Peyer's patch (tissue), 4 donors: ENCODE measurements at places on chromosomes 6 and 20. TPM values are rescaled to one million over a fixed set of nuclear protein-coding genes. Genes with fewer than 3 reads are reported as not detected.

GRCh38 chr6:67759001-67759400 lies 876.1 kb upstream of the ADGRB3 start:
- DNase-seq = no peak

DNA sequence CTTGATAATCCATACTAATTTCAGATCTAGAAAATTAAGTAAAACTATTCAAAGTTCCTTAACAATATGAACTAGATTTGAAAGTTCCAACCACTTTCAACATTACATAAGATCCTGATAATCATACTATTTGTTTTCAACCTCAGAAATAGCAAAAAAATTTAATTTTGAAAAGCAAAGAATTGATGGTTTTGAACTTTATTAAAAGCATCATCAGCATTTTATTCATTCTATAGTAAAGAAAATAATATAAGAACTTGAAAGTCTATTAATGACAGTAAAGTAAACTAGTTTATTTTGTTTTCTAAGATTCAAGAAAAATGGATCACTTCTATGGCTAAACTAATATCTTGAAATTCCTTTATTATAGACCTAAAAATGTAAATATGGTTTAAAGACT lies 26.8 kb downstream of the EYS start:
- DNase-seq = no peak

DNA sequence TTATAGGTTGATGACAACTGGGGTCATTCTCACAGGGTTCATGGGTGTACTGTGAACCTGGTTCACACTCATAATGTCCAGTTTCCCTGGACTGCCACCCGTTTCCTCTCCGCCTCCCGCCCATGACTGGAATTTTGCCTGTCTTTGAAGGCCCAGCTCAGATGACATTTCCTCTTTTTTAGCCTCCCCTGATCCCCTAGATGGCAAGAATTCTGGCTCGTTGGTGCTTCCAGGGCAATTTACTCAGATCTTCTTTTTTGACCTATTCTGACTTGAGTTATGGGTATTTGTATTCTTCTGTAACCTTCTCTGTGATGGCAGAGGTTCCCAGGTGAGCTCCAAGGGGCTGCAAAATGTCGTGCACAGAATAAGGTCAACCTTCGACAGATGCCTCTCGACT lies 5.7 kb upstream of the CITED2 start:
- no peak for DNase-seq

- no peak for DNase-seq
Observed at GRCh38 chr6:85677234-85677956, 34.7 kb upstream of the SYNCRIP start.

DNA sequence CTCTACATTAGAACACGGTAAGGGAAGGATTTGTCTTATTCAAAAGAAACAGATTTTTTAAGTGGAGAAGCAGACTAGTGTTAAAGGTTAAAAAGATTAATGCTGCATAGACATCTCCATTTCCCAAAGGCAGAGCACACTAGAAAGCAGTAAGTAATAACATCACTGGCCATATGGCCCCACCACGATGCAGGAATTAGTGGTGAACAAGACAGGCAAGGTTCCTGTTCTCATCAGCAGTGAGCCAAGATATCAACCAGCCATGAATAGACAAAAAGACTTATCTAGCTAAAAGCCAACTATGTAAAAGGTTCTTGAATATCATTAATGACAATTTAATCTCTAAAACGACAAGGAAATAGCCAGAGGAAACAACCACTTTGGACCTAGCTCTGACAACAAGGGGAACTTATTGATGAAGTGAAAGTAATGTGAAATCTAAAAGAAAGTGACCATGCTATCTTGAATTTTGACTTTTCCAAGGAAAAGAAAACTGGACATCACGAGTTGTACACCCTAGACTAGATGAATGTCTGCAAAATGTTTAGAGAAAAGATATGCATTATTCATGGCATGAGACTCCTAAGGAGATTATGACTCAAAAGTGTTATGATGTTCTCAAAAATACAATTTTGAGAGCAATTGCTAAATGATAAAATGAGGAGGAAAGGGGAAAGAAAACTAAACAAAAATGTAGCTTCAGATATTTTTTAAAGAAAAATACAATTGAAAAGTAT lies 157.9 kb upstream of the STXBP5 start:
- no peak for DNase-seq

Gene PGC
- not detected for total RNA-seq

Gene CALHM5
- total RNA-seq = 0.80 TPM

- DNase-seq = no peak
Observed at GRCh38 chr20:62374331-62375152, 7.4 kb upstream of the LAMA5 start.

DNA sequence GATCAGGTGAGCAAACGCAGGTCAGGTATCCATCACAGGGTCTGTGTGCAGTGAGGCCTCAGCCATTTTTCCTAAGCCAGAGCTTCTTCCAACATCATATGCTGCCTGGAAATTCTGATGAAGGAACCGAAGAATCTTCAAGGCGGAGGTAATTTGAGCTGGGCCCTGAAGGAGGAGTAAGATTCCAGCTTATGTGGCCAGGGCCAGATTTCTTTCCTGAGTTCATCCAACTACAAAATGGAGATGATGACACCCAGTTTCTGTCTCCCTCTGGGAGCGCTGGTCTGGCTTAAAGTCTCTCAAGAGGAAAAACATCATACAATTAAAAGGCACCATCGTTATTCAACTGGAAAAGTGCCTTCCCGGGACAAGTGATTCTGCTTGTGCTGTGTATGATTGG lies 6.9 kb upstream of the MANBAL start:
- no peak for DNase-seq

- DNase-seq = no peak
Observed at GRCh38 chr20:60201198-60201835, 243.1 kb downstream of the CDH26 start.

DNA sequence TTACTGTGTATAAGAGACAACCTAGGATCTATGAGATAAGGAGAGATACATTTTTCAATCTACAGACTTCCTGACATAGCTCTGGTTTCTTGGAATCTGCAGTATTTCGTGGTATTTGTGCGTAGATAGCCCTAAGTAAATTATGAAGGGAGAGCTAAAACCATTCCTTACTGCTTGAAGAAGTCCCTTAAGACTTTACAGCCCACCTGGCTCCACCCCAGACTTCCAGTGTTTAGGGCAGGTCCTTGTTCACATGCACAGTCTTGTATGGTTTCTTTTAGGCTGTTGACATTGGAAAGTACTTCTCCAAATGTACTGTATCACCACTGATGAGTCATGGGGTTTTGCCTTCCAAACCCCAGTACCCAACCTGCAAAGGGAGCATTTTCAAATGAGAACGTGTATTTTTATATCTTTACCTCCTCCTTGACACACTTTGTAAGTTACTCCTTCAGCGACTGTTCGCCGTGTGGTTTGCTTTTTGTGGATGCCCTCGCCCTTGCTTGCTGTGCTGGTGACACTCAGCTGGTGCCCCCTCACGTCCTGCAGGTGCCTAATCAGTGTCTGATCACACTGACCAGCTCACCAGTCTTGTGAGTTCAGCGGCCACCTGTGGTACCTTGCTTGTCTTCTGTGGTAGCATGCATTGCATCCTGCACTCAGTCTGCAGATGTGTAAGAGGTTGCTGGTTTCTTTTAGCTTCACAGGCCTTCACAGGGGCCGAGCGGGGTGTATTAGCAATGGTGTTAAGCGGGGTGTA lies 73.3 kb downstream of the IGF2R start:
- DNase-seq = no peak

DNA sequence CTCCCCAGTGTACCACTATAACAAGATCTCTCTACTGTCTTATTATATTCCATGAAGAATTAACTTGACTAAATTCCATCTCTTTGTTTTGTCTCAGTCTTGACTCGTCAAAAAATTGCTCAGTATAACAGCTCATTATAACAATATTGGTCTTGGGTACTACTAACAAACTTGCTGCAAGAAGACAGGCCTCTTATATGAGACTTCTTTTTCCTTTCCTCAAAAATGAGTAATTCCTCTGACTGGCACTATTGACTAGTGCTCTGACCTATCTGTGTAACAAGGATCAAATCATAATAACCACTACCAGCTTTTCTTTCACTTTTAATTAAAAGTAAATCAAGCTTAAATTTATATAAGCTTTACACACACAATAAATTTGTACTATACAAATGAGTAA lies 91.3 kb upstream of the THEMIS start:
- no peak for DNase-seq

DNA sequence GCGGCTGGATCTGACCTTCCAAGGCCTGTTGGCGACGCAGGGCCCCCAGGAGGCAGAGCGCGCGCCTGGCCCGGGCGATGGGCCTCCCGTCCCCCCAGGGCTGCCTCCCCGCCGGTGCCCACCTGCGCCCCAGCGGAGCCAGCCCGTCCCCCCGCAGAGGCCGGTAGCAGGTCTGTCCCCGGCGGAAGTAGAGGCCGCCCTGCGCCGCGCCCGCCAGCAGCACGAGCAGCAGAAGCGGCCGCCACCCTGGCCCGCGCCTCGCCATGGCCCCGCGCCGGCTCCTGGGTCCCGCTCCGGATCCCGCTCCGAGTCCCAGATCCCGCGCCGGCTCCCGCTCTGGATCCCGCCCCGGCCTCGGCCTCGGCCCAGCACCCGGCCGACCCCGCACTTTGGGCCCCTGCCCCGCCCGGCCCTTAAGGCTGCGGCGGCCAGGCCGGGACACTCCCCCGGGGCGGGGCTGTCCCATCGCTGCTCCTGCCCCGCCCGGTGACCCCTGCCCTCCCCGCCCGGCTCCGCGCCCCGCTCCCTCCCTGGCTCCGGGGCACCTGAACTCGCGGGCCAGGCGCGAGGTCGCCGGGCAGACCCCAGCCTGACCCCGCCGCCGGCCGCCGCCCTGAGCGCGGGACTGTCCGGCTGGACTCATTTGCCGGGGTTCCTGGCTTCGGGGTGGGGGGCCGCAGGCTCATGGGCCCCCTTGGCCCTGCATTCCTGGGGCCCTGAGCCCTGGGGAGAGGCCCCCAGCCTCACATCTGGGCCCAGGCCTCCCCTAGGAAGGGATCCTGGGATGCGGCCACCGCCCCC lies at the start of gene CTSZ:
TSS of gene CTSZ (minus strand) at position 391 of the 801 bp plus-strand sequence. CDS start at position 265, 126 bp downstream.
- DNase-seq = peak; percentile 90

GRCh38 chr20:11919581-11919980 lies 1.9 kb downstream of the BTBD3 start:
- no peak for DNase-seq

Gene MMP24
- 1.3 TPM for total RNA-seq

Gene RSPO3
- 2.1 TPM for total RNA-seq

- no peak for DNase-seq
Observed at GRCh38 chr6:160795721-160796120, 93.7 kb downstream of the PLG start.

Gene GGTLC1
- not detected for total RNA-seq

GRCh38 chr20:61157301-61157700 lies 94.8 kb upstream of the CDH4 start:
- no peak for DNase-seq

Gene PGK2
- total RNA-seq = not detected

Gene PTCRA
- not detected for total RNA-seq

GRCh38 chr20:61765871-61766654 lies 299.6 kb downstream of the TAF4 start:
- DNase-seq = no peak

DNA sequence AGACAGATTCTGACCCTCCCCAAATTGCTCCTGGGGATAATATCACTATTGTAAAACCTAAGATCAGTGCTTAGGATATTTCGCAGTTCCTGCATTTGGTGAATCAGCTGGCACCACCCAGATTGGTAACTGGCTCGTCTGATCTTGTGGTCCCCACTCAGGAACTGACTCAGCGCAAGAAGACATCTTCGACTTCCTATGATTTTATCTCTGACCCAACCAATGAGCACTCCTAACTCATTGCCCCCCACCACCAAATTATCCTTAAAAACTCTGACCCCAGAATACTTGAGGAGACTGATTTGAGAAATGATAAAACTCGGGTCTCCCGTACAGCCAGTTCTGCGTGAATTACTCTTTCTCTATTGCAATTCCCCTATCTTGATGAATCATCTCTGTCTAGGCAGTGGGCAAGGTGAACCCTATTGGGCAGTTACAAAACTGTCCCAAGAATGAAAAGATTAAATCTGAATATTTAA lies 55.7 kb upstream of the PRND start:
- no peak for DNase-seq

Gene FOXA2
- 9.1 TPM for total RNA-seq

GRCh38 chr6:81480139-81480538 lies 272.3 kb downstream of the TENT5A start:
- no peak for DNase-seq

Gene NR2E1
- total RNA-seq = not detected

GRCh38 chr6:53956068-53956711 lies 155.1 kb upstream of the MLIP start:
- no peak for DNase-seq

DNA sequence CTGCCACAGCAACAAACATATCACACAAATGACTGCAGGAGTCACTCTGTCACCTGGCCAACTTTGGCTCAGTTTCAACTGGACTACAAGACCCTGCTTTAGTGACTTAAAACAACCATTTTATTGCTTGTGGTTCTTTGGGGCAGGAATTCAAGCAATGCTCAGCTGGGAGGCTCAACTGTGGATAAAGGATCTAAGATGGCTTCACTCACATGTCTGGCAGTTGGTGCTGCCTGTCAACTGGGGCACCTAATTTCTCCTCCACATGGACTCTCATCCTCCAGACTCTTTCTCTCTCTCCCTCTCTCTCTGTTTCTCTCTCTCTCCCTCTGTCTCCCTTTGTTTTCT lies 2.8 kb upstream of the EPB41L2 start:
- DNase-seq = no peak

DNA sequence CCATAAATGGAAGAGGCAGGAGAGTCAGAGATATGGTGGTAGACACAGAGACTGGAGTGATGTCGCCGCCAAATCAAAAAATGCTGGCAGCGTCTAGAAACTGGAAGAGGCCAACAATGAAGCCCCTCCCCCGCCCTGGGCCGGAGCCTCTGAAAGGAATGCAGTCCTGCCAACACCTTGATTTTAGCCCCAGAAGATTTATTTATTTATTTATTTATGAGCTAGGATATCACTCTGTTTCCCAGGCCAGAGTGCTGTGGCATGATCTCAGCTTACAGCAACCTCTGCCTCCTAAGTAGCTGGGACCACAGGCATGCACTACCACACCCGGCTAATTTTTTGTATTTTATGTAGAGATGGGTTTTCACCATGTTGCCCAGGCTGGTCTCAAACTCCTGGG lies 82.6 kb upstream of the CCDC167 start:
- no peak for DNase-seq

Gene SLC25A27
- 57.8 TPM for total RNA-seq

DNA sequence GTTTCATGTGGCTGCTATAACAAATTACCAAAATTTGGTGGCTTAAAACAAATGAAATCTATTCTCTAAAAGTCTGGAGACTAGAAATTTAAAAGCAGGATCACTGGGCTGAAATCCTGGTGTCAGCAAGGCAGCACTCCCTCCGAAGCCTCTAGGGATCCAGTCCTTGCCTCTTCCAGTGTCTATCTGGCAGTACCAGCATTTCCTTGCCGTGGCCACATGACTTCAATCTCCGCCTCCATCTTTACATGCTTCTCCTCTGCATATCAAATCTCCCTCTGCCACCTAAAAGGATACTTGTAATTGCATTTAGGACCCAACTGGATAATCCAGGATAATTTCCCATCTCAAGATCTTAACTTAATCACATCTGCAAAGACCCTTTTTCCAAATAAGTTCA lies 30.2 kb downstream of the ARHGAP18 start:
- no peak for DNase-seq

GRCh38 chr6:55531496-55531895 lies 47.5 kb downstream of the HMGCLL1 start:
- no peak for DNase-seq

Gene STMND1
- total RNA-seq = not detected

GRCh38 chr6:10082385-10082784 lies 332.5 kb downstream of the TFAP2A start:
- no peak for DNase-seq

- peak; percentile 82 for DNase-seq
Observed at GRCh38 chr6:43274916-43275597, 23.0 kb upstream of the SLC22A7 start.
